ENCODE measurements at places on chromosomes 11 and 22.

DNA sequence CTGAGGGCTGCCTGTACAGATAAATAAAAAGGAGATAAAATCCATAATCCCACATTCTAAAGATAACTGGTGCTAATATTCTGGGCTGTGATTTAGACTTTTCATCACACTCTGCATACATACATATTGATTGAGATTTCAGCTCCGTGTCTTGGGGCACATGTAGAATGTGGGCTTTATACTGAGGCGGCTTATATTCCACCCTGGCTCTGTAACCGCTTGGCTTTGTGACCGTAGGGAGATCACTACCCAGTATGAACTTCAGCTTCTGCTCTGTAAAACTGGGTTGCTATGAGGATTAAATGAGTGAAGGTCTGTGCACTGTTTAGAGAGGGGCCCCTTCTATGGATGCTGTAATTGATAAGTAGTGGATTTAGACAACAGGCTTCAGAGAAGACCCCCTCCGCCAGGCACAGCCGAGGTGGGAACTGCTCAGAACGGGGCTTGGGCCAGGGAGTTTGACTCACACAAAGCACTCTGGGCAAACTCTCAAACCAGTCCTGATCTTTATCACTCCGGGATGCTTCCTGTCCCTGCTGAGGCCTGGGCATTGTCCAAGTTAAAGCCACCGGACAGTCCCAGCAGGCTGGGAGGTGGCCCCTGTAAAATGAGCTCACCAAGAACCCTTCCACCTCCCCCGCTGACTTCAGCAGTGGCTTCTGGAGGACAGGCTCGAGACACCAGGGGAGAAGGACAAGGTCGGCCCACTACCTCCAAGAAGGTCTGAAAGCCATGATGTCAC lies 17.2 kb downstream of the KIAA1671 start:
- no peak for DNase-seq

GRCh38 chr11:97354026-97354425 lies 964.2 kb downstream of the JRKL start:
- no peak for DNase-seq

- DNase-seq = no peak
Measured at GRCh38 chr22:38451404-38451803, 3.6 kb downstream of the KCNJ4 start.

GRCh38 chr11:35029979-35030682 lies 108.8 kb upstream of the CD44 start:
- DNase-seq = peak; percentile 54

DNA sequence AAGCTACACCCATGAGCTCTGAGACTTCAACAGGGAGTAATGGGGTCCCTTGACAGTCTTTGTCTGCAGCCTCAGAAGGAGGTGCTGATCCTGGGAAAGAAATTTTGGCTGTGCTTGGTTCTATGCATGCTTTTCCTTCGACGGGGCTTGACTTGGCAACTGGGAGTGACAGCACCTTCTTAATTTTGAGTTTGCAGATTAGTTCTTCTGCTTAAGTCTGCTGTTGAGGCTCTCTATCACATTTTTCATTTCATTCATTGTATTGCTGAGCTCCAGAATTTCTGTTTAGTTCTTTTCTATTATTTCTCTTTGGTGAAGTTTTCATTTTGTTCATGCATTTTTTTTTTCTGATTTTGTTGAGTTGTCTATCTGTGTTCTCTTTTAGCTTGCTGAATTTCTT lies 125.6 kb downstream of the SNX19 start:
- no peak for DNase-seq

DNA sequence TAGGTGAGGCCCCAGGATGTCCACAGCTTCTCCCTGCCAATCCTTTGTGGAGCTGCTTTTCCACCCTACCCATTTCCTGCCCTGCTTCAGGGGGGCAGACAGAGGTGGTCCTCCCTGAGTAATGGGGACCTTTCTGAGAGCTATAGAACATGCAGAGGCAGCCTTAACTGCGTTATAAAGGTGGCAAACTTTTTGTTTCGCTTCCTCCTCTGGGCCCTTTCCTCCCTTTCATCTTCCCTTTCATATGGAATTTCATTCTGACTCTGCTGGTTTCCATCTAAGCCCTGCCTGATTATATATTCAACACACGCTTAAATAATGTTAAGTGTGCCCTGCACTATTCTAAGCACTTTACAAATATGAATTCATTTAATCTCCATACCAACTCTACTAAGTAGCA lies 169.3 kb upstream of the E2F8 start:
- DNase-seq = no peak

DNA sequence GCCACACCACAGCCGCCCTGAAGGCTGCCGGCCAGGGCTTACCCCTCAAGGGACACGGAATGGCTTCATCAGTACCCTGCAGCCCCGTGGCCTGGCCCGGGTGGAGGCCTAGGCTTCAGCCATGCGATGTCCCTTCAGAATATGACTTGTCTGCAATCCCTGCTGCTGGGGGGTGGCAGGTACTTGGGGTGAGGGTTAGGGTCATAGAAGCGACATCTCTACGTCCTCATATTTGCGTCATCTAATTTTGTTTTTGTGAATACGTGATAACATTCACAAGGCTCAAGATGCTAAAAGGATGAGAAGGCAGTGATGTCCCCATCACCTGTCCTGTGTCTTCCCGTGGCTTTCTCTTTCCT lies 6.4 kb downstream of the CCND1 start:
- no peak for DNase-seq

- DNase-seq = no peak
Measured at GRCh38 chr11:109972181-109972715, 120.9 kb upstream of the ZC3H12C start.

- peak; percentile 2 for DNase-seq
Measured at GRCh38 chr11:79062814-79063762, 377.7 kb downstream of the TENM4 start.

DNA sequence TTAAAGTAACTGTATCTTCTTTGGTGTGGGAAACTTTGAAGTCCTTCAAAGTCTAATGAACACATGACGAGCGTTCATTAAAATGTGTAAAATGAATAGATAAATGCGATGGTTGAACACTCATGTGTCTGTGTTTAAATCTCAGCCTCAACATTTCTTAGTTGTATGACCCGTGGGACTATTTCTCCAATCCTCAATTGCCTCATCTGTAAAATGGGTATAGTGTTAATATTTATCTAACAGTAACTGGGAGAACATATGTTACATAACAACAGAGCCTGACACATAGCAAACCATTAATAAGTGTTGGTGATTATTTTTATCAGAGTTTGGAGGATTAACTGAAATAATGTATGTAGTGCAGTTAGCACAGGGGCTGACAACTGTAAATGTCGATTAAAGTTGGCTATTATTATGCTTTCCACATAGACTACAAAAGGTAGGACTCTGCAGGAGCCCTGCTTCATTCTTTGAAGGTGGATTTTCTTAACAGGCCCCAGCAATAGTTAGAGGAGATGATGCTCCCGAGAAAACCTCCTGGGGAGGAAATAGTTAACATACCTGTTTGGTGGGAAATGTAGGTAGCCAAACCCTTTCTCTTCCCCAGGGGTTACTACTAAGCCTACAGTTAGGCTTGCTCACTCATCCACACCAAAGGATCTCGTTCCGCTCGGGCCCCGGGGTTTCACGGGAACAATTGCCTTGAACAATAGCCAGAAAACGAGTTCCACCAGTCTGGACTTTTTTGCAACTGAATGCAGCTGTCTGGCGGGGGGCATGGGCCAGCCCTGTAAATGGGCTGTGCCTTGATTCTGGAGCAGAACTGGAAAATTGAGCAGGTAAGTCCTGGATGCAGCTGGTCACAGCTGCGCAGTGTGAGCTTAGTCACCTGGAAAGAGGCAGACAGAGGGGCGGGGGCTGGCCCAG lies 133.4 kb downstream of the DBX1 start:
- DNase-seq = no peak

DNA sequence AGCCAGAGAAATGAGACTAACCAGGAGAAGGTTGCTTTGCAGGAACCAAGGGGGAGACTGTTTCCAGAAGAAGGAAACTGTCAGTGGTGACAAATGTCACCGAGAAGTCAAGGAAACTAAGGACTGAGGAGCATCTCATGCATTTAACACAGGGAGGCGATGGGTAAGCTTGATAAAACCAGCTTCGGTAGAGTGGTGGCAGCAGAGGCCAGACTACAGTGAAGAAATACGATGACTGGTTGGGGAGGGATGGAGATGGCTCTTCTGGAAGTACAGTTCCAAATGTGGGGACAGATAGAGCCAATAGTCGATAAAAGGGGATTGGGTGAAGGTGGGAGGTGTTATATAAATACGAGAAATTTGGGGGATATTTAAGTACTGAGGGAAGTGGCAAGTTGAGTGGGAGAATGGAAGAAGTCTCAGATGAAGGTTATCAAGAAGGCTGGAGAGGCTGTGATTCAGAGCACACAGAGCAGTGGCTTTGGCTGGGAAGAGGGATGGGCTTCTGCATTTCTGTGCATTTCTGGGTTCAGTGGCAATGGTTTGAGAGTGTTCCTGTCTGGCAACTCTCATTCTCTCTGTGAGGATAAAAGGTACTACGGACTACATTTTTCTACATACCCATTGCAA lies 29.2 kb downstream of the SC5D start:
- DNase-seq = peak; percentile 27

DNA sequence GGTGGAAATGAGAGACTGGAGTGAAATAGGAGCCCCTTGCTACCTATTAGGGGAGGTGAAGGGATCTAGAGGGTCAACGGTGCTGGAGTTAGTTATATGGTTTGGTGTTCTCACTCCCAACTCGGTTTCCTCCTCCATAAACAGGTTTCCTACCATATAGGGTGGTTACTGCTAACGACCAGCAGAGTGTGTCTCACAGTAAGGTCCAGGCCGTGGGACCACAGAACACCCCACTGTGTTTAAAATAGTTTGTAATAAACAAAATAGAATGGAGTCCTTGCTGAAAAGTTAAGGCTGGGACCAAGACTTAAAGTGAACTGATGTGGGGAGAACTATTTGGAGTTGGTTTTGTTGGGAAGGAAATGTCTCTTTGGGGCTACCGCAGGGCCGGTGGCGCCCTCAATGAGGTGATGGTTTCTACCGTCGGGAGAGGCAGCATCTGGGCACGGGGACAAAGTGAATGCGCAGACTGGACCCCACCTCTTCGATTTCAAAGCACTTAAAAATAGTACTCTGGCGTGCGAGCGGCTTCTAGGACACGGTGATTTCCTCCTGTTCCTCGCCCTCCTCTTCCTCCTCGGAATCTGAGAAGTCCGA lies 4.5 kb downstream of the DBX1 start:
- no peak for DNase-seq

DNA sequence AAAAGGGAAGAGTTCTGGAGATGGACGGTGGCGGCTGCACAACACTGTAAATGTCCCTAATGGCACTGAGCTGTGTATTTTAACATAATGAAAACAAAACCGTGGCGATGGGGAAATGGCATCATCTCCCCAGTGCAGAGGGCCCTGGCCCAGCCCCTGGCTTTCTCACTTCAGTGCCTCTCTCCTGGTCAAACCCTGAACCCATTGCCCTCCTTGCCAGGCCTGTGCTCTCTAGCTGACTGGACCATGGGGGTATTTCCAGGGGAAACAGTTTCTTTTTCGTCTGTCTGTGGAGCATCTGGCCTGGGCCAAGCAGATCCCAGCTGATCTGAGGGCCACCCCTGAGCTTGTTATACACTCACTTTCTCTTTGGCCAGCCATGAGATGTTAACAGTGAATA lies 17.4 kb upstream of the NAP1L4 start:
- no peak for DNase-seq

DNA sequence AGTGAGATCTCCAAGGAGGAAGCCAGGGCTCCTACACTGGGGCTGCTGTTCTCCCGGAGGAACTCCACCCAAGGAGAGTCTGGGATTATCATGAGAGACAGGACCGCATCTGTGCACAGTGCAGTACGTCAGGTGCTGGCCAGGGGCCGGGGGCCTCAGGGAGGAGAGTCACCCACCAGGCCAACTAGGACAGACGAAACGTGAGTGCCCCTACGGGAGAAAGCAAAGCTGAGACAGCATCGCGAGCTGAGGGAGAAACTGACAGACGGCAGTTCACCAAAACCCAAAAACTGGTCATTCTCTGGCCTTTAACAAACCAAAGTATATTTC lies 273.4 kb downstream of the BRD1 start:
- DNase-seq = no peak

DNA sequence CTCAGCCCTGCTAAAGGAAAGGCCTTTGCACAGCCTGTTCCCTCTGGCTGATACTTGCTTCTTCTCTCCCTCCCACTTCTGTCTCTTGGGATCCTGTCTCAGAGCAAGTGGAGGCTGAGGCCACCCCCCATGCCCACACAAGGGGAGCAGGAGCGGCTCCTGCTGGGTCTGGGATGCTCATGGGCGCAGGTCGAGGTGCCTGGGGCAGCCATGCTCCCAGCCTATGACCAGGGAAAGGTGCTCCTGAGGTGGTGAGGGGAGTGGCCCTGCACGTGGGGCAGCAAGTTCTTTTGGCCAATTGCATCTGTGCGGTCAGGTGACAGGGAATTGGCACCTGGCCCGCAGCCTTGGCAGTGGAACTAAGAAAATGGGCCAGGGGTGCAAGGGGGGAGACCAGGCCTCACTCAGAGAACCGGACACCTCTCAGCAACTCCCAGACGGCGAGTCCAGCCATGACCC lies 1.5 kb downstream of the MAPK11 start:
- no peak for DNase-seq

DNA sequence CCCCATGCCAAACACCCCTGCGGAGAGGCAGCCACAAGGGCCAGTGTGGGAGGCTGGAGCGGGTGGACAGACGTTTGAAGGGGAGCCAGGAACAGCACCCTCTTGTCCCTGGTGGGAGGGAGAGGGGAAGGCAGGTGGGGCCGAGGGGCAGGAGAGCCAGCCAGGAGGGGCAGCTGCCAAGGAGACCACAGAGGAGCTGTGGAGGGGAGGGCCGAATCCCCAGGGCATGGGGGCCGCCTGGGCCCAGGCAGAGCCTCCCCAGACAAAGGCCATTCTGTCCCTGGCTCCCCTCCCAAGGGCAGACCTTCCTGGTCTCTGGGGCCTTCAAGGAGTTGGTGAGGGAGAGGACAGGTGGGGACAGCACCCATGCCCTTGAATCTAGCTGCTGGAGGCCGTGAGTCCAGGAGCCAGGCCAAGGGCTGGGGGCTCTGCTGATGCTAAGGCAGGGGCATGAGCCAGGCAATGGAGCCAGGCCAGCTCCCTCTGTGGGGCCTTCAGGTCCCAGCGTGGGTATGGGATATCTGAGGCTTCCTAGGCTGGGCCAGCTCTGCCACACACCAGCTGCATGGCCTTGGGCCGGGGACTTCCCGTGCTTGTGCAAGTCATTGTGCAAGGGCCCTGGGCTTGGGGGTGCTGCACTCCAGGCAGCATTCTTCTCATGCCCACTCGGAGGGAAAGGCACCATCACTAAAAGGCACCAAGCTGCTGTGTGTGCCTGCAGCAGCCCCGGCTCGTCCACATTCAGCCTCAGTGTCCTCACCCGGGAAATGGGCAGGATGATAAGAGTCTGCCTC lies 11.4 kb downstream of the EMID1 start:
- DNase-seq = no peak

GRCh38 chr22:42726811-42727210 lies 6.1 kb upstream of the A4GALT start:
- DNase-seq = no peak

GRCh38 chr11:96055706-96056387 lies 131.9 kb upstream of the MTMR2 start:
- no peak for DNase-seq

GRCh38 chr22:45584121-45584570 lies 81.5 kb downstream of the FBLN1 start:
- DNase-seq = no peak

All from hematopoietic multipotent progenitor cell treated with erythropoietin and hydrocortisone succinate and interleukin-3 and kit ligand, for 8 days (in vitro differentiated cells).